ENCODE measurements at places on chromosomes 12 and 14.
A peak's percentile ranks its signal among the peaks of the same experiment; 100 is the strongest.

DNA sequence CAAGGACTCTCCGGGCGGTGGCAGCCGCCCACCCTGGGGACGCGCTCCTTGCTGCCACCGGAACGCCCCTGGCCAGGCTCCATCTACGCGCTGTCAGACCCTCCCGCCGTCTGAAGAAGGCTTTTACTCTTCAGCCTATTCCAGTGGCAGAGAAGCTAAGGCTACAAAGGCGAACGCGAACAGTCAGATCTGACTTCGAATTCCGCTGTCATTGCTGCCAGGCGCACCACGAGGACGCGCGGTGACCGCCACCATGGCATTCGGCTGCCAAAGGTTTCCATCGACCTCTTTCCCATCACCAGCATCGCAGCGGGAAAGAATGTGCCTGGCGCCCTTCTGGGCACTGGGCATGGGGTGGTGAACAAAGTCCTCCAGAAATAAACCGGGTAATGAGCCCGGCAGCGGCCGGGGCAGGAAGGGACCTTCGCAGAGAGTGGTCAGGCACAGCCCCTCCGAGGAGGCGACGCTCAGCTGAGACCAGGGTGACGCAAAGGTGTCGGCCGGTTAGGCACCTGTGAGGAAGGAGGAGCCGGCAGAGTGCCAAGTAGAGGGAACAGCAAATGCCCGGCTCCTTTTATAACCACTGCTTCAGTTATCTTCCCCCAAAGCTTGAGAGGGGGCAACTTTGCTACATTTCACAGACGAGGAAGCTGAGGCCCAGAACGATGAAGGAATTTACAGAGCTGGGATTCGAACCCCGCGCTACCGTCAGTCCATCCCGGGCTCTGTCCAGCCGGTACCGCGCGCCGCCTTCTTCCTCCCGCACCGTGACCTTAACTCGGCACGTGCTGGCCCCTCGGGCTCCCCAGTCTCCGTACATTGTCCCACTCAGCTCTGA, 1.9 kb upstream of the RFX4 start:
- DNase-seq: no peak

DNA sequence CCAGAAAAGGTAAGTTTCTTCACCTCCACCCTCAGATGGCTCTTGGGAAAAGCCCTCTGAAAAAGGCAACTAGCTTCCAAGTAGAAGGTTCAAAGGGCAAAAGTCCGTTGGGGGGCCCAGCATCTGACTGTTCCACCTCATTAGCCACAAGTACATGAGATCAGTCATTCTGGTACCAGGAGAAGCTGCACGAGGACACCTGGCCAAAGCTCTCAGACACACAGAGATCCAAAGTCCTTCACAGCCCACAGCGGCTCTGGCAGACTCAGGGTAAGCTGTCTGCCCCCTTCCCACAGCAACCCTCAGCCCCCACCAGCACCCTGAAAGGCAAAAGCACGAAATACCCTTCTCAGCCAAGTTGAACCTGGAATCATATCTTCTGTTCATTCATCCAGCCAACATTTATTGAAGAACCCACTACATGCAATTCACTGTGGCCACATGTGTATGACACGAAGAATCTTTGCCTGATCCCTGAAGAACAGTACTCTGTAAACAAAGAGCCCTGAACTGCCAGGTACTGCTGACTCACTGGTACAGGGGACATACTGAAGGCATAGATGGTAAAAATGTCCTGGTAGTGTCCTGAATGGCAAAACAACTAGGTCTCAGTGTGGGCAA, 19.0 kb downstream of the SLC7A7 start:
- no peak for DNase-seq

DNA sequence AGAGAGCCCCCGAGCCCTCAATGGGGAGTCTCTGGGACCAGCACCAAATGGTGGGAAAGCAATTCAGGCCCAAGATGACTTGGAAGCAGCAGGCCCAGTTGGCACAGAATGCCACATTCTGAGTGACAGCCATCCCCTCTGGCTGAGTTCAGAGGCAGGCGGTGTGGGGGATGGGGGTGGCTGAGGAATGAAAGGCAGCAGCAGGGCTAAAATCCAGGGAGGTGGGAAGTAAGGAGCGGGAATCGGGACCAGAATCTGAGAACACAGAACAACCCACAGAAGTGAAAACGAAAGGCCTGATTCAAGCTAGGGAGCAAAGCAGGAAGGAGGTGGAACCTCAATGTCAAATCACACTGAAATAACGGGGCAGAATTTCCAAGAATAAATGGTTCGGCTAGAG, 171.2 kb downstream of the CALM1 start:
- no peak for DNase-seq

DNA sequence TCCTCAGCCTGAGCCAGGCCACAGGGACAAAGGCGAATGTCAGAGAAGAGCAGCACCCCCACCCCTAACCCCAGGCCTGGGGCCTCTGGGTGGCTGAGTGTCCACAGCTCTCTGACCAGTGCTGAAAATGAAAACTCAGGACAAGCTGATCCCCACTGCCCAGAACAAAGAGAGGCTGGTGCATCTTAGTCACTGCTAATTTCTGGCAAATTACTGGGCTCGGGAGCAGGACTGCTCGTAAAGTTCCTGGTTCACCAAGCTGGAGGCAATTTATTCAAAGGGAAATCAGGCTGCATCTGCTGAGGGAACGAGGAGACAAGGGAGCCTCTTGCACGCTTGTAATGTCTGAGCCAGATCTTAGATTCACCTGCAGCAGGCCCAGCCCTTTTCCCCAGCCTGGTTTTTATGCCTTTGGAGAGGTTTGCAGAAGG, 43.2 kb downstream of the CALM1 start:
- DNase-seq: no peak

GRCh38 chr12:6292606-6293005, 17.9 kb upstream of the PLEKHG6 start:
- DNase-seq: no peak

- no peak for DNase-seq
Observed at GRCh38 chr12:66813137-66813892, 134.4 kb upstream of the GRIP1 start.

GRCh38 chr12:57872362-57872761, 25.8 kb upstream of the CTDSP2 start:
- DNase-seq: no peak

DNA sequence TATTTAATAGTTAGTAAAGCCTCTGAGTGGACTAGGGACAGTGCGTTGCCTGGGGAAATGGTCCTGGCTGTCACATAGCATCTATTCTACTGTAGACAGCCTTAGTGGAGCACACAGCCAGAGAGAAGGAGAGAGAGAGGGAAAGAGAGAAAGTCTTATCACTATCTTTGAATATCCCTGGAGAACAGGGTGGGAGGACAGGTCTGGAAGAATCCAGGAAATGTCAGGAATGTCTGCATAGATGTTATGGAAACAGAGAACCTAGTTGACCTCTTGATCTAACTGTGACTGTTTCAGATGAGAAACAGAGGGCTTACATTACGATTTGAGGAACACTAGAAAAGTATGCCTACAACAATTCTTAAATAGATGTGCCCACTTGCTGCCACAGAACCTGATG, 92.8 kb downstream of the SLC15A5 start:
- DNase-seq: no peak

DNA sequence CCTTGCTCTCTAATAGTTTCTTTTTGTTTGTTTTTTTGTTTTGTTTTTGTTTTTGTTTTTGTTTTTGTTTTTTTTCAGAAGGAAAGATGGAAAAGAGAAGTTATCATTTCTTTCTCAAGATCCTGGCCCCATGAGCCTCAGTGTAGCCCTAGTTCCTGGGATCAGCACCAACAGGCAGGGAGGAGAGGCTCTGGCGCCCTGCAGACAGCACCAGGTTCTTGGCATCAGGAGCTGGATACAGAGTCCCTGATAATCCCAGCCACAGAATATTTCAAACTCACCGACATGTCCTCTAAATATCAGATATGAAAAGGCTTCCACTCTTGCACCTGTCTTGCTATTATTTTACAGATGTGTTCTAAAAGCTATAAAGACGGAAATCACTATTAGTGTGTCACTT, 52.7 kb downstream of the FOXN3 start:
- no peak for DNase-seq

GRCh38 chr12:95764848-95765247, 25.7 kb downstream of the NTN4 start:
- DNase-seq: no peak

DNA sequence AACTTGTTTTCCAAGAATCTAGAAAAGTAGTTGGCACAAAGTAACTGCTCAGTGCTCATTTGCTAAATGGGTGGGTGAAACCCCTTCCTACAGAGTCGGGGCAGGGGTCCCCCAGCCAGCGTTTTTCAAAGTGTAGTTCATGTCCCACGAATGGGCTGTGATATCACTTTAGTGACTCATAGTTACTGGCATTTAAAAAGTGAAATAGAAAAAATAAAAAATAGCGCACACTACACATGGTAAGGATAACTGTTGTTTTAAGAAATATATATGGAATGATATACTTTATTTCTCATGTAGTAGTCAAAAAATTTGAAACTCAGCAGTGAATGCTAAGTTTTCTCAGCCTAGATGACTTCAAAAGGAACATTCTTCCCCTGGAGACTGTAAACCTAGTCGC, 250.4 kb downstream of the CHST11 start:
- no peak for DNase-seq

DNA sequence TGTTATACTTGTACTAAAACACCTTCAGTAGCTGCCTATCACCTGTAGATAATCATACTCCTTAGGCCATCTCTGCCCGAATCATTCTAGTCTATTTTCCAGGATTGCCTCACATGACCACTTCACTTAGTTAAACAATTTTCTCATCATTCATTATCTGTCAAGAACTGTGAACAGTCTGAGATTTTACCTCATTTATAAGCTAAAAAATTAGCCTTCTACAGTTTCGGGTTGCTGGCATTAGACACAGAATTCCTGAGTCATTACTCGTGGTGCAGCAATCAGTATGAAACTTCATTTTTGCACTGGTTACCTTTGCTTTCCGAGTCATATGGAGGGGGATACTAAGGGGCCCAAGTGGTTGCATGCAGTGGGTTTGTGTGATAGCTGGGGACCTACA, 57.6 kb upstream of the OTOGL start:
- no peak for DNase-seq

DNA sequence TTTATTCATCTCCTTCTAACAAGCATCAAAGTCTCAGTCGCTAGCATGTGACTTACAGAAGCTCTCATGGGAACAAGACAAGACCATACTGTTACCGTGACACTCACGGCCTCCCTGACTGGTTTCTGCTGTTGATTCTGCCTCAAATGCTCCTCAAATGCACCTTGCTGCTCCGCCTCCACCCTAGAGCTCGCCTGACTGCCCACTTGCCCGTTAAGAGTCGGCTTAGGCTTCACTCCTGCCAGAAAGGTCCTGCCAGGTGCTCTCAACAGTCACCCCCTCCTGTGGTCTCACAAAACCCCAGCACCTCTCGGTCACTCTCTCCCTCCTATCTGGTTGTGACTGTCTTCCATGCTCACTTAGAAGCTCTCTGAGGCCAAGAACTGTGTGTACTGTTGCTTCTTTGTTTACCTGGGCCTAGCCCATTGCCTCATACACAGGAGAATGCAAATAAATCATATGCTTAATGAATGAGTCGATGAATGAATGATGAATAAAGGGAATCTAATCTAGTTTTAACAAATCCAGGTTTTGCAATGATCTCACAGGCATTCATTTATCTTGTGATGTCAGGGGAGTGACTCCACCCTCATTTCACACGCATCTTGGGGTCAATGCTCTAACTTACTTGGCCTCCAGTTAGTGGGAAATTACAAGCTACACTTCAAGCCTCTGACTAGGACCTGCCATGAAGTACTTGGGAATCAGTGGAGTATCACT, 41.3 kb downstream of the SSH1 start:
- DNase-seq: no peak

GRCh38 chr12:4392223-4392742, 12.8 kb upstream of the FGF23 start:
- no peak for DNase-seq

DNA sequence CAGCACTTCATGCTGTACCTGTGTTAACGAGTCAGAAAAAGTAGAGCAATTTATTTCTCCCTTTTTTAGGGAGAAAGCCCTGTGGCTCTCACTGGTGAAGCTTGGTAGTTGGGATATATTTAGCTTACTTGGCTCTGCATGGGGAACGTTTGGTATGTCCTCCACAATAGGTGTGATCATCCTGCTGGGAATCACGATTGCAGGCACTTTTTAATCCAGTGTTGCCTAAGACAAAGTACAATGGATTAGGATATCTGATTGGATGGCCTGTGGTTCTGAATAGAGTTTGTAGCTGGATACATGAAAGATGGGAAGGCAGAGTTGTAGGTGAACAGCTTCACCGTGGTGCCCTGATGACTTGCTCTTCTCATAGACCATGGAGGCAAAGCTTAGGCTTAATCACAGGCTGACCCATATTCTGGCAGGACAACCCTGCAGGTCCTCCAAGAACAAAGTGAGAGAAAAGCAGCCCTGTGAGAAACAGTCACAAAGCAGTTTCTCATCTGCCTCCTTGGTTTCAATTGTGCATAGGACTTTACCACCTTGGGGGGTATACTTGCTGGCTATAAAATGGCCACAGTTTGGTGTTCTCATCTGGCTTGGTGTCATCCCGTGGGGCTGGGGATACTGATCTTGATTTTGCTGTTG, 7.5 kb downstream of the RESF1 start:
- DNase-seq: no peak

DNA sequence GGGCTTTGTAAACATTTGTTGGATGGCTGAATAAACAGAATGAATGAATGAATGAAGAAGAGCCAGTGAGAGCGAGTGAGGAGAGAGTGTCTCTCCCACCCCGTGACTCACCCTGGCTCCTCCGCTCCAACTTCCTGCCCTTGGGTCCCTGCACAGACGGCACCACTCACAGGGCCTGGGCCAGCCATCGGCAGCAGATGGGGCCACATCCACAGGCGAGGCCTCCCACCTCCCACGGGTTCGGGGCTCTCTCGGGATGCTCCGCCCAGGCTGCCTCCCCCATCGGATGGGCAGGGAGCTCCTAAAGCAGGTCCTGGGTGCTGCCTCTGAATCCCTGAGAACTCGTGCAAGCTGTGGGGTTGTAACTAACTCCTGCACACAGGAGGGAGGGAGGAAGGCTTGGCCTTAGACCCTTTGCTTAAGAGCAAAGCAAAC, 41.3 kb downstream of the CCNK start:
- DNase-seq: no peak

GRCh38 chr12:24768415-24768814, 180.5 kb downstream of the BCAT1 start:
- no peak for DNase-seq

GRCh38 chr14:69259527-69260189, at the start of gene GALNT16:
TSS of gene GALNT16 (plus strand) at chr14:69260158. CDS start at chr14:69260291, 133 bp downstream.
- peak; percentile 47 for DNase-seq

GRCh38 chr12:28294300-28294699, 104.0 kb downstream of the CCDC91 start:
- no peak for DNase-seq

DNA sequence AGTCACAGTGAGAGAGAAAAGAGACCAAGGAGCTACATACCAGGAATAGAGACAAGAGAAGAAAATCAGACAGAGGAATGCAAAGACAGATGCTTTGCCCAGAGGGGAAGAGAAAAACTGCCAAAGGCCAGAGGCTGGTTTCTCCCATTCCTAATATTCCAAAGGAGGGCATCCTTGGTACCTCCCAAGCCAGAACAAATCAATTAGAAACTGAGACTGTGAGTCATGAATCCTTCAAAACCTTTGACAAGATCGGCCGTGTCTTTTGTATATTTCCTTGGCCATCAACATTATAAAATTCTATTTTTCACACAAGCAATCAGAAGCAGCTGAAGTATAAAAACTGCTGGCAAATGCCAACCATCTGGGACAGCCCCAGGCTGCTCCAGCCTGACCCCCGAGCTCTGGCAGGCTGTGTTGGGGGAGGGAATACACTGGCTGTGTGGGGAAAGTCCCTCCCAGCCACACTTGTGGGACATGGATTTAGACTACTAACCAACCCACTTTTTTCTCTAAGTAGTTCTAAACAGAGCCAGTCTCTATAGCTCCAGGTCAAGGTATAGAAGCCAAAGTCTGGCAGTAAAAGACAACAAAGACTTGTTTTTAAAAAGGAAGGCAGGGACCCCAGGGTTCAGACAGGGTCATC, 13.7 kb downstream of the POMT2 start:
- DNase-seq: no peak

Measured in D721Med (cell line).